ENCODE measurements at places on chromosomes 4 and X.

DNA sequence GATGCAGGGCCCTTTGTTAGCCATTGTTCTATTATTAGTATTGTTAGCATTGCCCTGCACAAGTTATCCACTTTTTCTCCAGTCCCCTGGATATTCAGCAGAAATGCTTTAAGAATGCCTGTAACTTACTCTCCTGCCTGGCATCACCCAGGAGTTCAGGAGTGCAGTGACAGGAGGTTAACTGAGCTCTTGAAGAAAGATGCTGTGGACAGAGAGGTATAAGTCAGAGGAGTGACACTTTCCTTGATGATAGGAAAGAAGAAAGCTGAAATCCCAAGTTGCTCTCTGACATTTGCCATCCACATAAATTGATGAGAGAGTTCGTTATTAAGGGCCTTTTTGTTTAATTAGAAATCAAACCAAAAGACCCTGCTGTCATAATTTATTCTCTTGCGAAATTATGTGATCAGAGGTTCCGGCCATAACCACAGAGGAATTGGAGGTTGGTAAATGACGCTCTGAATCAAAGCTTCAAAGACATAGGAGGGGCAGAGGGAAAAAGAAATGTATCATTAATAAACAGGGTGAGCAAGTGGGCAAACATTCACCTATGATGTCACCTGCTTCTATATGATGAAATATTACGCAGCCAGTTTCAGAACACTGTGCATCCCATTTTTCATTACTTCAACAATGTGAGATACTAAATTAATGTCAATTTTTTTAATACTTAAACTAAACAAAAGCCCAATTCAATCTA, 230.2 kb upstream of the JADE1 start:
- DNase-seq, result no peak

- no peak for DNase-seq
Observed at GRCh38 chr4:121861426-121861825, 8.8 kb downstream of the BBS7 start.

GRCh38 chr4:6957994-6958393, 48.4 kb downstream of the TBC1D14 start:
- no peak for DNase-seq

GRCh38 chrX:109775386-109775785, 42.3 kb upstream of the ACSL4 start:
- DNase-seq, result no peak

DNA sequence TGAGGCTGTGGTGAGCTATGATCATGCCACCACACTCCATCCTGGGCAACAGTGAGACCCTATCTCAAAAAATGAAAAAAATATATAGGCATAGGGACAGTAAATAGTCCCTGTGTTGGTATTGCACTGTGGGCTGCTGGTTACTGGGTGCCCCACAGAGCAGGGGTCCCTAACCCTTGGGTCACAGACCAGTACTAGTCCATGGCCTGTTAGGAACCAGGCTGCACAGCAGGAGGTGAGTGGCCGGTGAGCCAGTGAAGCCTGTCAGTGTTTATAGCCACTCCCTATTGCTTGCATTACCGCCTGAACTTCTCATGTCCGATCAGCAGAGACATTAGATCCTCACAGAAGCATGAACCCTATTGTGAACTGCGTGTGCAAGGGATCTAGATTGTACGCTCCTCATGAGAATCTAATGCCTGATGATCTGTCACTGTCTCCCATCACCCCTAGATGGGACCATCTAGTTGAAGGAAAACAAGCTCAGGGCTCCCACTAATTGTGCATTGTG, 106.5 kb downstream of the TNIP2 start:
- no peak for DNase-seq

DNA sequence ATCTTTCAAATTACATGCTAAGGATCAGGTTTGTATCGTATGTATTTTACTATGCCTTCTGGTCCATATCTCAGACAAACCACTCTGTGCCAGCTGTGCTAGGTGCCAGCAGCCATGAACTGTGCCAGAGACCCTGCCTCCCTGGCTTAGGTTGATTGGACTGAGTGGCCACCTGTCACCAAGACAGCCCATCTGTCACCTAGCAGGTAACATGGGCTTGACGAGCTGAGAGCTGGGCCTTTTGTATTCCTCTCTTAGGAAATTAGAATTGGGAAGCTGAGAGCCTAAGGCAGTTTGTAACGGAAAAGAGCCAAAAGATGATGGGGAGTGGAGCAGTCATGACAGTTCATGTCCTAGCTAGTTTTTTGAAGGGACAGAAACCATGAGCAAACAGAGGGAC, 42.5 kb downstream of the TMEM164 start:
- DNase-seq, result no peak

DNA sequence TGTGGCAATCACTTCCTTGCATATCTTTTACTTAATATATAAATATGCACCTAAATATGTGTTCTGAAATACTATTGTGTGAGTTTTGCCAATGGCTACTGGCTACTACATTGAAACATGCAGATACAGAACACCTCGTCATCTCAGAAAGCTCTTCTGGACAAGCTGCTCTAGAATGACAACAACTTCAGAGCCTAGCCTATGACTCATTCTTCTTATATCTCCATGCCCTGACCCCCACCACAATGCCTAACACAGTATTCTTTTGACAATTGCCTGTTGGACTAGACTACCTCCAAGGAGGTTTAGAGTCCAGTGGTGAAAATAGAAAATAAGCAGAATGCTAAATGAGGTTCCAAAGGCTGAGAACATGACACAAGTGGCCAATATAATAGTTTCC, 17.6 kb upstream of the DMP1 start:
- DNase-seq, result no peak

GRCh38 chr4:101419336-101420135, 72.2 kb upstream of the PPP3CA start:
- DNase-seq, result no peak

GRCh38 chrX:136318156-136318555, 17.4 kb downstream of the ADGRG4 start:
- no peak for DNase-seq

DNA sequence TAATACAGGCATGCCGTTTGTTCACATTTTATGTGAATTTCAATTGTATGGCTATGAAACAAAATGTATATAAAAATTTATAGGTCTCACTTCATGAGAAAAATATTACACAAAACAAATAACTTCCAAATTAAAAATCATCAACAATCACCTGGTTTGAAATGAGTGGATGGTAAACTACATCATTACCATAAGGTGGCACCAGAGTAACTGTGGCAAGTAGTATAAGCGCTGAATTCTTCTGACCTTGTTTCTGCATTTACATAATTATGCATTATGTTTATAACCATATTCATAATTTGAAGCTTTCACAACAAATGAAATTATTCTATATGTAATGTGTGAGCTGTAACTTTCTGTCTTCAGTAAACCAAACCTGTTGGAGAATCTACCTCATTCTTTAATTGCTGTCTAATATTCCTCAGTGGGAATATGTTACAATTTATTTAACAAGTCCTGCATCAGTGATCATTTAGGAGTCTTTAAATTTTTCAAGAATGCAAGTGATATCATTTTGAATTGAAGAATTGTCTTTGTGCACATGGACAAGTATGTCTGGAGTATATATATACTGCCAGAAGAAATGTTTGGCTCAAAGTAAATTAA, 55.2 kb downstream of the MMRN1 start:
- no peak for DNase-seq

DNA sequence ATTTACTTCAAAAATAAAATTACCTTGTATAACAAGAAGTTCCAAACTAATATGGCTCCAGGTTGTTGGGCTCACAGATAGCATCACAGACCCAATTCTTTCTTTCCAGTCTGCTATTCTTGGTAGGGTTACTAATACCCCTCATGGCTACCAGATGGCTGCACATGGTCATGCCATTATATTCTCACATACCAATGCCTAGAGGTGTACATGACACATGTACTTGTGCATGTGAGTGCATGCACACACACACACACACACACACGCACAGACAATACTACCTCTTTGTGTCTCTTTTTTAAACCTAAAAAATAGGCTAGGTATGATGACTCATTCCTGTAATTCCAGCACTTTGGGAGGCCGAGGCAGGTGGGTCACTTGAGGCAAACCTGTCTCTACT, 31.1 kb downstream of the FBXO8 start:
- no peak for DNase-seq

DNA sequence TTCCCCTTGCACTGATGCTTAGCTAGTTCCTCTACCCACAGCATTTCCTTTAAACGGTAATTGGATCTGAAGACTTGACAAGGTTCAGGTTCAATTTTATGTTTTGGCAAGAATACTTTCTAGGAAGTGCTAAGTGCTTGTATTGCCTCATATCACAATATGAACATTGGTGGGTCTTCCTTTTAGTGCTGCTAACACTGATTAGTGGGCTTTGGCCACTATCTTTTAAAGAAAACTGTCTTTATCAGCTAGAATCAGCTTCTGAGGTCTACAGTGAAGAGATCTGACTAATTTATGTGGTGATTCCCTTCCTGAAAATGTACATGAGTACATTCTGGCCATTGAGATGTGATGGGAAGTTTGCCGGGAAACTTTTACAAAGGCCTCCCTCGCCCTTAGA, 316.7 kb upstream of the KLF3 start:
- DNase-seq, result no peak

DNA sequence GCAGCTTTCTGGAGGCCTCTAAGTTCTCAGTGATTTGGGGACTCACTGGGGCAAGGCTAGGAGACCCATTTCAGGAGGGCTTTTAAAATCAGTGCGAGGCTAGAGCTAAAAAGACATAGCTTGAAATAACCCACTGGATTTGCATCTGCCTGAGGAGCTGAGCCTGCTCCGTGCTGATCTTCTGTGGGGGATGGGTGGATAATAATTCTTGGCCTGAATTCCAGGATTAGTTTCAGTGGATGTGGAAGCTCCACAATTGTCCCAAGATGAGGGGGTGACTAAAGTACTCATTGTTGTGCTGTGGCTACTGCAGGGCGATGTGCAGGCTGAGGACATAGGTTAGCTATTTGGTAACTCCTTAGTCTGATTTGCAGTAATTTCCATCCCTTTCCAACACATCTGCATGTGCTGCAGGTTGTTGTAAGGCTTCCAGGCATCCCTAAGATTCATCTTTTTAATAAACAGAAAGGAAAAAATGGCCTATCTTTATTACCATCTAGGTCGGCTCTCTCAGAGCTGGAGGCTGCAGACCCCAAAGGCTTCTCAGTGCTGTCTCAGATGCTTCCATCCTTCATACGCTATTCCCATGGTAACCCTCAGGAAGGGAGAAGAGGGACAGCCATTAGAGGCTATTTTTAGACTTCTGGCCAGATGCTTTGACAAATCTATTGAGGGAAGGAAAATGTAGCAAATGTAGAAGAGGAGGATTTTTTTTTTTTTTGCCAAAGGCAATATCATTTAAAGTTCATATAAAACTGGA, 63.4 kb downstream of the GRXCR1 start:
- no peak for DNase-seq

DNA sequence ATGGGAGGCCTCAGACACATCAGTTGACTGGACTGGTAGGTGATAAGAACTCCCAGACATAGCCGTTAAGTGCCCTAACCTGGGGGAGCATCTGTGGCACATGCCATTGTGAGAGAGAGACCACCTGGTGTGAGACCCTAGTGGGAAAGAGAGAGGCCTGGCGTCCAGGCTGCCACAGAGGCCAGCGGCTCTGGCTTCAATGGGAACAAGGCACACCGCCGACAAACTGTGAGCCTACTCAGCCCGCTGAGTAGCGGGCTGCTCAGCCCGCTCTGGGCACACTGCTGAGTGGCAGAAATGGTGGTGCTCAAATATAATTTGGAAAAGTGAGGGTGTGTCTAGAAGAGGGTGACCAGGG, 34.0 kb downstream of the PHKA2 start:
- no peak for DNase-seq

- DNase-seq, result no peak
Observed at GRCh38 chrX:120719622-120720021, 89.8 kb upstream of the C1GALT1C1 start.
